ENCODE measurements at places on chromosomes 5 and 9.

- peak; percentile 93 for DNase-seq
Measured at GRCh38 chr9:14417237-14417636, 103.3 kb upstream of the NFIB start.

DNA sequence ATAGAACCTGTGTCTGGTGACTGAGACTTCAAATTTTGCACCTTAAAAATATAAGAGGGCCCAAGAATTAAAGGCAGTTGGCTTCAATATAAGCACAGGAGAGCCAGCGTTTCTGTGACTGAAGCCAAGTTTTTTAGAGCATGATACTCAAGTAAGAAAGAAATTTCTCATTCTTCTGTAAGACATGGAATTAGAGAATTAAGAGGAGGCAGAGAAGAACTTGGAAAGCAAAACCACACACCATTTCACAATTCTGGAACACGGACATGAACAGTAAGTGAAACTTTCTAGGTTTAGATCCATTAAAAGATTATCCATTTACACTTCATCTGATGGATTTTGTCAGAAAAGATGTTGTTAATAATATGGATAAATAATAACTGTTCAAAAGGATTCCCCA lies 8.9 kb upstream of the AGXT2 start:
- no peak for DNase-seq

DNA sequence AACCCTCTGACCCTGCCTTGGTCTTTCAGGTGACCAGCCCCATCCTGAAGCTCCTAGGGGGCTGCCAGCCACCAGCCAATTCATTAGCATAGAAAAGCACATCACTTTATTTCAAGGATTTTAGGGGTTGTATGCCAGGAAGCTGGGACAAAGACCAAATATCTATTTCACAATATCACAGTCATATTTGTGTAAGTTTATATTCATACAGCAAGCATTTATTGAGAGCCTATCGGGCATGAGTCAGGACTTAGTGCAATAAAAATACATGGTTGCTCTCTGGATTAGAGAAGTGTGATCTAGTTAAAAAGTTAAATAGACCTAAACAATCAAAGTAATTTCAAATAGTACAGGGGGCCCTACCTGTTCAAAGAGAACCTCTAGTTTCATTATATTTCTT lies 113.8 kb downstream of the ERCC6L2 start:
- DNase-seq: peak; percentile 67

DNA sequence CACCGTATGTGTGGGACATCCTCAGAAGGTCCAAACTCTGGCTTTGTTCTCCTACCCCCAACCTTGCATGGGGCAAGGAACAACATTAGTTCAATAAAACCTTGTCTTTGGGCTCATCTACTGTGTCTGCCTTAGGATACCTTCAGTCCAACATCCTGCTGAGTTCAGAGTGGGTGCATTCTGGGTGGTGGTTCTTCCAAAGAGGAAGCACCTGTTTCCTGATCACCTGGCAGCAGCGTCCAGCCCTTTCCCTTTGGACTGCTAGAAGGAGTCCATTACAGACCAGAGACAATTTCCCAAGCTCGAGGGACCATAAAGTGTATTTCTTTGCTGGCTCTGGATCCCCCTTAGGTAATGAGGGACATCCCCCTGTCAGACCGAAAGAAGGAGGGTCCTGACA lies 154.1 kb downstream of the SEMA6A start:
- DNase-seq: no peak

- no peak for DNase-seq
Measured at GRCh38 chr5:126506079-126506478, 82.9 kb downstream of the GRAMD2B start.

DNA sequence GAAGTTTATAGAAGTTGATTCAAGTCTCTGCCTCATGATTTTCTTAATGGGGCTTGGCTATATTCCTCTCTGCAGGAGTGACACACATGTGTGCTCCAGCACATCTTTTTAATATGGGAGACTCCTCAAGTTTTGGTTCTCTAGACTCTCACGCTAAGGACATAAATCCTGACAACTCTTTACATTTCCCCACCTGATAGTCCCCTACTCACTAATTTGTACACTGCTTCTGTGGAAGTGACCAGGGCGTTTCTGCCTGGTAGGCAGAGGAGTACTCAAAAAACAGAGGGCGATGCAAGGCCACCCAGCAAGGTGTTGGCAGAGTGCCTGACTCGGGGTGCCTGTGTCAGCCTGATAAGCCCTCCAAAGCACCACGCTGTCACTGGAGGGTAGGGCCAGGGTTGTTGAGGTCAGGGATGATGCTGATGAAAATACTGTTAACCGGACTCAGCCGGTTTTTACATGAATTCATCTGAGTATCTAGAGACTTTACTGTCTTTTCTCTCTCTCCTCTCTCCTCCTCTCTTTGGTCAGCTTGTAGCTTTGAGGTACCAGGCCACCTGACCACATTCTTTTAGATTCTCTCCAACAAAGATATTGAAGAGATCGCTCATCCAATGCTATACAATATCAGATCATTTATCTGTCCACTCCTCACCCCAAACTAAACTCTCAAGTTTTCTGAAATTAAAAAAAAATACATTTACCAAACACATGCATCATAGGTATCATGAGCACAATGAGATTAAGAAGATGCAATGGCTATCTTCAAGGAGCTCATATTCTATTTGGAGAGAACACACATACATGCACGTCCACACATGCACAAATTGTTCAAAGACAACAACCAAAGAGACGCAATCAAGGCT lies 205.2 kb downstream of the PIK3R1 start:
- DNase-seq: no peak

GRCh38 chr5:59833448-59833847 lies 60.1 kb downstream of the PDE4D start:
- no peak for DNase-seq

- no peak for DNase-seq
Measured at GRCh38 chr5:143228597-143229293, 174.7 kb downstream of the NR3C1 start.

DNA sequence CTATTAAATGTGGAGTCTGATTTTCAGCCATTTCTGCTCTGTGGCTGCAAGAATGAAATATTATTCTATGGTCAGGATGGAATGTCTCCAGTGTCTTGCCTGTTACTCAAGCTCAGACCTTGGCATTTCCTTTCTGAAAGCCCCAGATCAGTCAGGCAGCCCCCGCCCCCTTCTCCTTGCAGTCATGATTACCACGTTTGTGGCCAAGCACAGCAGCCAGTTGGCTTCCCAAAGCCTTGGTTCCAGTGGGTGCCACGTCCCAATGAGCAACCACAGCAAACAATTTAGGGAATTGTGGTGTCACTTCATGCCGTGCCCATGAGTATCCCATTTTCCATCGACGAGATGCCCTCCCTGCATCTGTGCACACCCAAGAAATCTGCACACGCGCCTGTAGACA lies 9.7 kb upstream of the OBP2A start:
- DNase-seq: peak; percentile 47

- no peak for DNase-seq
Measured at GRCh38 chr5:33628796-33629195, 188.0 kb downstream of the TARS1 start.

GRCh38 chr9:76558465-76558864 lies 99.5 kb downstream of the GCNT1 start:
- no peak for DNase-seq

- DNase-seq: no peak
Measured at GRCh38 chr5:143771189-143771588, 40.8 kb upstream of the HMHB1 start.

GRCh38 chr5:172105811-172106210 lies 82.2 kb downstream of the STK10 start:
- DNase-seq: no peak

DNA sequence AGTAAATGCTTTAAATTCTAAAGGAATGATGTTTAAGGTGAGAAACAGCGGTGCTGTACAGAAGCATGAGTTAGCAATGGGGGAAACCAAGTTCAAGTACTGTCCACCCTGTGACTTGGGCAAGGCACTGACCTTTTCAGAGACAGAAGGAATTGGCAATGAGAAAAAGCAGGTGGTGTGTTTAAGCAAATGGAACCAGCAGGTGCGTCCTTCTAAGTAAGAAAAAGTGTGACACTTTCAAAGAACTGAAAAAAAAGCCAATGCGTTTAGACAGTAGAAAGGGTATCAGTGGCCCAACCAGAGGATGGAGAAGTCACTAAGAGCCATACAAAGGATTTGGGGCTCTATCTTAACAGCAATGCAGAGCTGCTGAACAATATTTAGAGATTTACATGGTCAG lies 250.6 kb downstream of the PAPPA start:
- DNase-seq: peak; percentile 53

DNA sequence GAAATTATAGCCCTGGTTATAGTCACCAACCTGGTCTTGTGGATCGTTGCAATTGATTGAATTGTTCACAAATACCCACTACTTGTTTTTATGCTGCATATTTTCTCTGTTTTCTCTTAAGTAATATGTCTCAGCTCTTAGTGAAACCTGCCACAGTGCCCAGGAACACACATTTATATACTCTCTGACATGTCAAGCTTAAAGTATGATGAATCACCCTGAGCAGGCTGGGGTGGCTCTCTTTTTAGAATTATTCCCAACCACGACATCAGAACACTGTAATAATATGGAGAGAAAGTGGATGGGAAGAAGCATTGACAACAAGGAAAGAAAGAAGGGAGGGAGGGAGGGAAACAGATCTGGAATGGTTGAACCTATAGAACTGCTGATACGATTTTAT lies 72.8 kb upstream of the ZNF608 start:
- peak; percentile 23 for DNase-seq

- DNase-seq: no peak
Measured at GRCh38 chr5:77908787-77909186, 132.6 kb upstream of the TBCA start.

DNA sequence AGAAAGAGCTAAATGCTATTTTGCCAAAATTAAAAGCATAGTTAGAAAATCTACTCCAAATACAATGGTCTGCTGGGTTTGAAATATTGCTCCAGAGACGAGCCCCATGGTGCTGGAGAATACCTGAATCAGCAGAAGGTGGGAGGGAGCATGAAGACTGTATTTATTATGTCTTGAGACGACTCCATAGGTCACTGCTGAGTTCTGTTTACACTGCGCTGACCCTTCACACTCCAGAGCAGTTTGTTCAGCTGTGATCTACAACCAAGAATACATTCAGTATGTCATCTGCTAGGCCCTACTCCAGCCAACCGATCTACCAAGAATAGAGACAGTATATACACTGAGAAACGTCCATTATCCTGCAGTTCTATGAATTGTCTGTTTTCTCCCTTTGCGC lies 150.5 kb downstream of the TLE1 start:
- DNase-seq: no peak

DNA sequence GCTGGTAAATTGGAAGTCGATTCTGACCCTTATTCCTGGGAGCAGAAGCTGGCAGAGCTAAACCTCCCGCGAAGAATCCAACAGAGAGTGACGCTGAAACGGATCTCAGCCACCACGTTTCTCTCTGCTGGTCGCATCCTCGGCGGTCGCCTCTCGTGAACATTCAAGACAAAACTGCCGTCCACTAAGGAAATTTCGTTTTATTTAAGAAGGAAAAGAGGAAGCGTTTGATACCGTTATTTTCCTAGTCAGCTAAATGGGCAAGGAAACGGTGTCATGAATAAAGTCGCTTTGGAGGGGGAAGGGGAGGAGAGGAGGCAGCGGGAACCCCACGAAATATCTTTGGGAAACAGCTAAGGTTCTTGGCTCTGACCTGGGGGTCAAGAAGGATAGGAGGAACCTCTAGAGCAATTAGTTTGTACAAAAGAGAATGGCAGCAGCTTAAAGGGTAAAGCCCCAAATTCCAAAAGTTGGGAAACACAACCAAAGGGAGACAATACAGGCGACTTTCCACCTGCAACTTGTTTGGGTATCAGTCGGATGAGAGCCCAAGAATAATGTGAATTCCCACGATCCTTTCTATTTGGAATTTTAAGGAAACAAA lies 1.9 kb downstream of the FOXB2 start:
- DNase-seq: no peak

DNA sequence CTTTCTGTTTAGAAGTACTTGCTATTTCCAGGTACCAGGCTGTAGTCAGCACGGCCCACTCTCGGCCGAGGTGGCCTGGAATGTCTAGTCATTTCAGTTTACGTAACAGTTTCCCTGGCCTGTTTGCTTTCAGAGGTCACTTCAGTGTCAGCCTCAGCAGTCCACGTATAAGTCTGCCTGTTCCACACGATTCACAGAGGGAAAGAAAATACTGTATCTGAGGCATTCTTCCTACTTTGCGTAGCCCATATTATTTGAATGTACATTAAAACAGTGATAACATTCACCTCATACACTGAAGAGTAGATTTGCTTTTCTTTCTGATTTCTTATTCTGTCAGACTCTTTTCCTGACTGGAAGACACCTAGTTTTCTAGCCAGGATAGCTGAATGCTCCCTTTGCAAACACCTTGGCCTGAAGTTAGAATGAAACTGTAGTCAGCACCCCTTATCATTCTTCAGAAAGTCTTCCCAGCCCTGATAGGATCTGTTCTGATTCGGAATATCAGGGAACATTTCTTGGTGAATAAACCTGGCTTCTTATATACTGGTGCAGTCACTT lies 140.9 kb downstream of the AOPEP start:
- peak; percentile 95 for DNase-seq

GRCh38 chr5:117473165-117473564 lies 898.5 kb upstream of the SEMA6A start:
- DNase-seq: no peak
